Cortex of kidney (tissue), 1 donor: ENCODE measurements at places on chromosomes 6 and 20.

- no peak for DNase-seq
Observed at GRCh38 chr6:111238464-111239119, 151.3 kb downstream of the SLC16A10 start.

DNA sequence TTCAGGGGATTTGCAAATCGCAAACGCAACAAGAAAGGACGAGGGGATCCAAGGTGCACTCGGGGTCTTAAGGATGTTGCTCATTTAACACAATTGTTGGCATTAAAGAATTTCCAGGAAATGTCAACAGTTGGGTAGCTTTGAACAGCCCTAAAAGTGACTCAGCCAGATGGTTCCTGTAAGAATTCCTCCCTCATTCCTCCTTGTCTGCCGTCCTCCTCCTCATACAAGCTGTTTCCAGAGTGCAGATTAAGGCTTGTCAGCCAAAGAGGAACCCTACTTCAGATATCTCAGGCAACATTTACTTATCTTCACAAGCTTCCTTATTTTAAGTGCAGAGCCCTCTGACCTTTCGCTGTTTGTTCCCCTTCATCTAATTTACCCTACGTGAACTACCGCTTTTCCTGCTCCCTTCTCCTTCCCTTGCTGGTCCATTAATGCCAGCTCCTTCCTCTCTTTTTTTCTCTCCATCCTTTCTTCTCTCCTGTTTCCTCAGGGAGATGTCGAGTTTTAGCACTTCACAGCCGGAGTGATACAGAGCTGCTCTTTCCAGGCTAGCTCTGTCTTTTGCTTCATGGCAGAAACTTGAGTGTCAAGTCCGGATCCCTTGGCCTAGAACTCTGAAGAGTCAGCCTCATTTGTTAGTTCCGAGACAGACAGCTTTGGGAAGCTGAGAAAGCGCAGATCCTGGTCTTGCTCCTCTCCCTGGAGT lies 26.1 kb upstream of the TBC1D7 start:
- DNase-seq: no peak

GRCh38 chr20:39888310-39888709 lies 800.7 kb downstream of the MAFB start:
- no peak for DNase-seq

- no peak for DNase-seq
Observed at GRCh38 chr20:58004900-58005299, 223.6 kb downstream of the ANKRD60 start.

GRCh38 chr20:11660673-11661072 lies 257.0 kb upstream of the BTBD3 start:
- no peak for DNase-seq

DNA sequence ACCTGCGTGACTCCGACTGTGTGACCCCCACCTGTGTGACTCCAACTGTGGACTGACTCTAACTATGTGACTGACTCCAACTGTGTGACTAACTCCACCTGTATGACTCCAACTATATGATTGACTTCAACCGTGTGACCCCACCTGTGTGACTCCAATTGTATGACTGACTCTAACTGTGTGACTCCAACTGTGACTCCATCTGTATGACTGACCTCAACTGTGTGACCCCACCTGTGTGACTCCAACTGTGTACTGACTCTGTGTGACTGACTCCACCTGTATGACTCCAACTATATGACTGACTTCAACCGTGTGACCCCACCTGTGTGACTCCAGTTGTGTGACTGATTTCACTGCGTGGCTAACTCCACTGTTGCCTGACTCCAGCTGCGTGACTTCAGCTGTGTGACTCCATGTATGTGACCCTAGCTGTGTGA lies 38.6 kb downstream of the SYNJ2 start:
- DNase-seq: no peak

- DNase-seq: no peak
Observed at GRCh38 chr6:6220718-6221117, 99.7 kb downstream of the F13A1 start.

DNA sequence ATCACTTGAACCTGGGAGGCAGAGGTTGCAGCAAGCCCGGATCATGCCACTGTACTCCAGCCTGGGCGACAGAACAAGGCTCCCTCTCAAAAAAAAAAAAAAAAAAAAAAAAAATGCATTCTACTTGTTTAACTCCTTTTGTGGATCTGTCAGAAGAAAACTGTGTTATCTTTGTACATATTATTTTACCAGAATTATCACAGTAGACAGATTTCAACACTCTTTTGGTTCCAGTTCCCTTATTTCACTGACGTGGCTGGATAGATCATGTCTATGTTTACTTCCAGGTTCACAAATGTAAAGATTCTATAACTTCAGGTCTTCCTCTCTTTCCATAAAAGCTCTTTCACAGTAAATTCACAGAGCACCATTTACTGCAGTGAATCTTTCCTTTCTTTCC lies 18.4 kb downstream of the NUDT3 start:
- DNase-seq: no peak

DNA sequence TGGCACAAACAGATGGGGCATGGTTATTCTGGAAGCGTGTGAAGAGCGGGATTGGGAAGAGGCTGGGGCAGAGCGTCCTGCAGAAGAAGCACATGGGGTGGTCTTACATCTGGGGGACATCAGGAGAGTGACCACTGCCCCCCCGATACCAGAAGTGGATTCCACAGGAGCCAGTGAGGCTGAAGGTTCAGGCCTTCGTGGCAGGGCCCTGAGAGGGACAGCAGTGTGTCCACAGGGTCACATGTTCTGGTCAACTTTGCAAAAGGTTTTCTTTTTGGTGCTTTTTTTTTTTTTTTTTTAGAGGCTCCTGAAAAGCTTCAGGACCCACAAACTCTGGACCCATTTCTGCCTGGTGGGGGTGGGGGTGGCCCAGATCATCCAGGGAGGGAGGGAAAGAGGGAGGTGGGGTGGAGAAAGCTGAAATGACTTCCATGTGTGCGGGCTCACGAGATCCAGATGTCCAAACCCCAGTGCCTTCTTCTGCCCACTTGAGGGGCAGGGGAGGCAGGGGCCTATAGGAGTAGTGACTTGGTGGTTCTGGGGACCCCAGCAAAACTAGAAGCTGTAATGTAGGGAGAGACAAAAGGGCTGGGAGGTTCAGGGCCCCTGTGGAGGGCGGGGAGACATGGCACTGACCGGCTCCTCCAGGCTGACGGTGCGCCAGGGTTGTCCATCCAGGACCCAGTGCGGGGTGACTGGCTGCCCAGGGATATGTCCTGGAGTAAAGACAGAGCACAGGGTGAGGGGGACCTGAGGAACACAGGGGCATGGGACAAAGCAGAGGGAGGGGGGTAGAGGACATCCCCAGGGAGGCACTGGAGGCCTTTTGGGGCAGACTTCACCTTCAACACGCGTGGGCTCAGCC lies 2.7 kb downstream of the ADAM33 start:
- no peak for DNase-seq

- no peak for DNase-seq
Observed at GRCh38 chr6:161379834-161380582, 106.1 kb upstream of the AGPAT4 start.

GRCh38 chr6:119791736-119792135 lies 442.2 kb upstream of the MAN1A1 start:
- DNase-seq: no peak

- DNase-seq: no peak
Observed at GRCh38 chr6:108118359-108118724, 43.8 kb upstream of the OSTM1 start.

- no peak for DNase-seq
Observed at GRCh38 chr6:38495922-38496635, 143.7 kb downstream of the BTBD9 start.

- no peak for DNase-seq
Observed at GRCh38 chr20:63819224-63819921, 11.7 kb downstream of the ZBTB46 start.

- DNase-seq: no peak
Observed at GRCh38 chr6:144320741-144321140, 35.6 kb downstream of the UTRN start.

DNA sequence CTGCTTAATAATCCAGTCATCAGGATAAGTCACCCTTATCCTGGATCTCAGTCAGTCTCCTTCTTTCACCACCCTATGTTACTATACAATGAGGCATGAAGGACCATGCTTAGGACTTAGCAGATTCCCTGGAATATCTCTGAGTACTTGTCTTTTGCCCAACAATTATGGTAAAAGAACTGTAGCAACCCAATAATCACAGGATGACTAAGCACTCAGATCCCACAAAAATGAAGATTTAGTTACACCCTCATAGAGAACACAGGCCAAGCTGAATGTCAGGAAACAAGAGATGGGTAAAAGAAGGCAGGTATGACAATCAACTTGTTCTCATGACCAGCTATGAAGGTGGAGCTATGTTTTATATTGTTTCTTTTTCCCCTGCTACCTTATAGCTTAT lies 91.4 kb downstream of the EDN1 start:
- no peak for DNase-seq
